Thyroid gland (tissue), 4 donors: ENCODE measurements at places on chromosomes 11 and 22.

DNA sequence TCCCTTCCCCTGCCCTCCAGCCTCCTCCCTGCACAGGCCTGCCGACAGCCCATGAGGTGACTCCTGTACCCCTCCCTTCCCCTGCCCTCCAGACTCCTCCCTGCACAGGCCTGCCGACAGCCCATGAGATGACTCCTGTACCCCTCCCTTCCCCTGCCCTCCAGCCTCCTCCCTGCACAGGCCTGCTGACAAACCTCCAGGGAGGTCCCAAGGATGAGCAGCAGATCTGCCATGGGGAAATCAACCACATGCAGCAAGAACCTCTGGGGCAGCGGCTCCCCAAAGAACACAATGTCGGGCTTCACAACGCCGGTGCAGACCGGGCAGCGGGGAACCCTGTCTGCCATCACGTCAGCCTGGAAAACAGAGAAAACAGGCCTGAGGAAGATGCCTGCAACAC lies 12.3 kb downstream of the SIRT3 start:
- DNase-seq: no peak

GRCh38 chr11:60782393-60783140 lies 2.6 kb upstream of the MS4A10 start:
- no peak for DNase-seq

DNA sequence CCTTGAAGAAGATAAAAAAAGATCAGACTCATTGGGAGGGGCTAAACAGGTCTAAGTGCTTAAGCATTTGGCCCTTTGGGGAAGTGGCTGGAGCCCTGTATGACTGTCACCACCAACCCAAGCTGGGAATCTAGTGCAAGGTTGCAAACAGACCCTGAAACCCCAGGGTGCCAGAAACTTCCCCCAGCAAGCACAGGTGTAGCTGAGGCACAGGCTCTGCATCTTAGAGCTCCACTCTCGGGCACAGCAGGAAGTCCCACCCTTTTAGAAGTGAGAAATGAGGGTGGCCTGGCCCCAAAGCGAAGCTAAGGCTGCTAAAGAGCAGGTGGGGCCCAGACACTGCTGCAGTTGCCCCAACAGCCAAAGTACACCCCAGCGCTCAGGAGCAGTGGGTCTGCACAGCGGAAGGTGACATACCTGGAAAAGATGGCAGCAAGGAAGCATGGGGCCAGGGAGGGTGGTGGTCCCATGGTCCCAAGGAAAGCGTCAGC lies 5.8 kb upstream of the KDM2A start:
- no peak for DNase-seq

DNA sequence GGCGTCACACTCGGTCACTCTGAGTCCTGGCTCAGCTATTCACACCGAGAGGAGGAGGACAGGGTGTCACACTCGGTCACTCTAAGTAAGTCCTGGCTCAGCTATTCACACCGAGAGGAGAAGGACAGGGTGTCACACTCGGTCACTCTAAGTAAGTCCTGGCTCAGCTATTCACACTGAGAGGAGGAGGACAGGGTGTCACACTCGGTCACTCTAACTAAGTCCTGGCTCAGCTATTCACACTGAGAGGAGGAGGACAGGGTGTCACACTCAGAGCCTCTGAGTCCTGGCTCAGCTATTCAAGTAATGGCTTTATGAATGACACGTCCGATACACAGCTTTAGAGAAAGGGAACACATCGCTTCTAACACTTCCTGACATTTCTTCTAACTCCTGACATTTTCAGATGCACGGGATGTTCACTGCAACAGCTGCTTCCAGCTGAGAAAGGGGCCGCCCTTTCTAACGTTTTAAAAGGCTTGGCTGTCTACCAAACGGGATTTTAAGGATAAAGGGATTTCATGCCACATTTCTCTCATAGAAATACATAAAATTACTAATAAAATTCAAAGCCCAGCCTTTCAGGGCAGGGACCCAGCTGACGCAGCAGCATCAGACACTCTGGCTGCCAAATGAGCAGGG lies 28.1 kb downstream of the DRD4 start:
- no peak for DNase-seq

- no peak for DNase-seq
Observed at GRCh38 chr11:74009675-74010305, 905 bp upstream of the UCP3 start.

- peak; percentile 74 for DNase-seq
Observed at GRCh38 chr22:36156515-36157419, 3.8 kb downstream of the APOL3 start.

GRCh38 chr11:119450590-119451326 lies 27.8 kb upstream of the THY1 start:
- no peak for DNase-seq
